ENCODE measurements at places on chromosomes 7 and 10.

DNA sequence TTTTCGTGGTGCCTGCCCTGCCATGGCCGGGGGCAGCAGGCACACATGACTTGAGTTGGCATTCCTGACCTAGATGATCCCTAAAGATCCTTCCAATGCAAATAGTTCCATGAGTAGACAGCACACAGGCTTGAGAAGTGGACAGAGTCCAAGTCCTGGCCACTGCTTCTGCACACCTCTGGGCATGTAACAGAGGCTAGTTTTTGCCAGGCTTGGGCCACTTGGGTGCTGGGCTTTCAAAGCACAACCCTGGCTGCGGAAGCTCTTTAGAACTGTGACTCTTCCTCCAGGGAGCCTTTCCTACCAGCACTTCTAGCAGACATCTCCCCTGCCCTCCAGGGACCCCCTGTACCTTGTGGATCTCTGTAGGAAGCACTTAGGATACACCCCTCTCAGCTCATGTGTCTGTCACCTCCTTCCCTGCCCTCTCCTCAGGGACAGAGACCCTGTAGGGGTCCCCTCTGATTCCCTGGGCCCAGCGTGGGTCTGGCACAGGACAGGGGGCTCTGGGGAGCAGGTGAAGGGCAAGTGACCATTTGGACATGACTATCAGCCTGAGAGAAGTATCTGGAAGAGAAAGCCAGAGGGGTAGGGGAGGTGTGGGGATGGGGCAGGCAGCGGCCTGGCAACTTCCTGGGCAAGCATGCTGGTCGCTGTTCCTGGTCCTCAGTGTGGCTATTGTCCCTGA, 36.2 kb downstream of the ZCCHC24 start:
- no peak for DNase-seq

GRCh38 chr7:129013048-129013724, 41.7 kb downstream of the TNPO3 start:
- DNase-seq: no peak

- no peak for DNase-seq
Observed at GRCh38 chr7:112248598-112248997, 42.1 kb downstream of the ZNF277 start.

- no peak for DNase-seq
Observed at GRCh38 chr7:134744569-134744968, 34.9 kb upstream of the CALD1 start.

DNA sequence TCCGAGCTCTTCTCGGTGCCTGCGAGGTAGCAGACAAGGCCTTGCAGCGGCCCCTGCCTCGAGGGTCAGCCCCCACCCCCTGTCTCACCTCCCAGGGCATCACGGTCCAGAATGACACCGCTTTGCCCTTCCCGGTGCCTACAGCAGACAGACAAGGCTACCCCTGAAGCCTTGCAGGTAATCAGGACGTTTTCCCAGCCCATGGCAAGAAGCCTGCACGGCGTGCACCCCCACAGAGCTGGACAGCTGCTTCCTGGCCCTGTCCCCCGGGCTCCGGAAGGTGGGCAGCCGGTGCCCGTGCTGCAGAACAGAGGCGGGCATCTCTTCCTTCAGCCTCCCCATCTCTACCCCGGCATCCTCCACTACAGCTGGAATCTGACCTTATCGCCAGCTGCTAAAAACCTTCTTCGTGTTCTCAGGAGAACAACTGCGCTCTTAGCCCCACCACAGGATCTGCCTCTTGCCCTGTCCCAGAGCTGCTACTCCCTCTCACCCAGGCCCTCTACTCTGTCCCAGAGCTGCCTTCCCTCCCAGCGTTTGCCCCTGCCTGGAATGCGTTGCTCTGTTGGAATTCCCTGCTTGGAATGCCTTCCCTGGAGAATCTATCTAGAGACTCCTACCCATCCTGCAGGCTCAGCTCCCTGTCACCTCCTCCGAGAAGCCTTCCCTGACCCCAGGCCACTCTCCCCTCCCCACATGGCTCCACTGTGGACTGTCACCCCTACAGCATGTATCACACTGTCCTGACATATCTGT, 4.7 kb downstream of the MYL10 start:
- DNase-seq: no peak

DNA sequence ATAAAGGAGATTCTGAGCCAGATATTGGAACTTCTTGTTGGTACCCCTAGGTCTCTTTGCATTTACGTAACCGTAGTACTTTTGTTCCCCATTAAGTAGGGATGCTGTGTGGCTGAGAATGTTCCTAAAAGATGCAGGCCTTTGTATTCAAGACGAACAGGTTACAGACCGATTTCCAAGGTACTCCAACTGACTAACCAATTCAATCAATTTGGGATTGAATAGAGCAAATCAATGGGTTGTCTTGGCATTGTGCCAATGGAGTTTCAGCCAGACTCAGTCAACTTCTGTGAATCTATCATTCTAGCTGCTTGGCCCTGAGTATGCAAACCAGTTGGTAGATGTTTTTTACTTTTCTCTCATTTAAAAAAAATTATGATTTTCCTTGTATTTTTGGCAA, 347.3 kb upstream of the NPVF start:
- no peak for DNase-seq

DNA sequence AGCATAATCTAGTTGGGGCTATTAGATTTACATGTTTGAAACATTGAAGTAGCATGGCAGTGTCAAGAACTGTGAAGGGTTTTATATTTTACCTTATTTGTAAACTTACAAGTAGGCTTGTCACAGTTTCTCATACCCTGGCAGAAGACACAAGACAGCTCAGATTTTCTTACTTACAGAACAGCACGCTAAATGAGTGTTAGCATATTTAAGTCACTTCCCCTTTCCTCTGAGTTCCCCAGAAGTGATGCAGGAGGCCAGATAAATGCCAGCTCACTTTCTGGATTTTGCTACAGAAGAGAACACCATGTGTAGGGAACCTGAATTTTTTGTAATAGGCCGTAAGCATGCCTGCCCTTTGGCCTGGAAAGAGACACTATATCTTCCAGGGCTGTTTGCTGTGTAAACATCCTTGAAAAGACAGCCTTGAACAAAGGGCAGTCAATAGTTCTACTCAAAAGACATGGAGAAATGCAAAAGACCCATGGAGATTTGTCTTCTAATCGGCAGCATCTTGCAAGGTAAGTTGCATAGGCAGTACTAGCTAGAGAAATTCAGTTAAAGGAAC, 279.1 kb downstream of the PHF14 start:
- DNase-seq: no peak

DNA sequence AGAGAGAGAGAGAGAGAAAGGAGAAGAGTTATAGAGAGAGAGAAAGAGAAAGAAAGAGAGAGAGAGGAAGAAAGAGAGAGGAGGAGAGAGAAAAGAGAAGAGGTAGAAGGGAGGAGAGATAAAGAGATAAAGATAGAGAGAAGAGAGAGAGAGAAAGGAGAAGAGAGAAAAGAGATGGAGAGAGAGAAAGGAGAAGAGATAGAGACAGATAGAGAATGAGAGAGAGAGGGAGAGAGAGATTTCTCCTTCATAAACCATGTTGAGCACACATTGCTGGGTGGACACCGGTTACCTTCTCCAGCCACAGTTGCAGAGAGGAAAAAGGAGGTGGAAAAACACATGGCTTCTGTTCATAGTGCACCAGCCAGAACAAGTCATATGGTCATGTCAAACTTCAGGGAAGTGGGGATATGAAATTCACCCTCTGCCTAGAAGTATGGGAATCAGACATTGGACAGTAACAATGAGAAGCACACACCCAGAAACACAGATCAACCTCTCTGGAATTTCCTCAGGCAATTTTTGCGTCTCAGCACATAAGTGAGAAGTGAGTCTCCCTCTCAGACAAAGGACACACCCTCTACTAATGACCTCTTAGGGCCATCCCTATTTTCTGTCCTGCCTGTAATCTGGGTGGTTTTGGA, 172.5 kb upstream of the SVIL start:
- DNase-seq: no peak

DNA sequence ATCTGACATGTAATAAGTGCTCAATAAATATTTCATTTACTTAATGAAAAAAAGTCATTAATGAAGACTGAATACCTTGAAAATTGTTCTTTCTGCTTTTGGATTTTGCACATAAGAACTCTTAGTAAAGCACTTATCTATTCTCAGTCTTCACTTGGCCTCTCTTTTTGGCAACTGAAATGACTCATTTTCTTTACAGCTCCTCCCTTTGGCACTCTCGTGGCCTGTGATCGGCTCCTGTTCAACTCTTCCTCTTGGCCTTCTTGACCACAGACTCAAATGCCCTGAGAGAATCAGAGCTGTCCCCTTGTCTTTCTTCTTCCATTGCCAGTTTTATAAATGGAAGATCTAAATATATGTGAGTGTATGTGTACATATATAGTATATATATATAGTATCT, 54.2 kb downstream of the FOXP2 start:
- DNase-seq: no peak

DNA sequence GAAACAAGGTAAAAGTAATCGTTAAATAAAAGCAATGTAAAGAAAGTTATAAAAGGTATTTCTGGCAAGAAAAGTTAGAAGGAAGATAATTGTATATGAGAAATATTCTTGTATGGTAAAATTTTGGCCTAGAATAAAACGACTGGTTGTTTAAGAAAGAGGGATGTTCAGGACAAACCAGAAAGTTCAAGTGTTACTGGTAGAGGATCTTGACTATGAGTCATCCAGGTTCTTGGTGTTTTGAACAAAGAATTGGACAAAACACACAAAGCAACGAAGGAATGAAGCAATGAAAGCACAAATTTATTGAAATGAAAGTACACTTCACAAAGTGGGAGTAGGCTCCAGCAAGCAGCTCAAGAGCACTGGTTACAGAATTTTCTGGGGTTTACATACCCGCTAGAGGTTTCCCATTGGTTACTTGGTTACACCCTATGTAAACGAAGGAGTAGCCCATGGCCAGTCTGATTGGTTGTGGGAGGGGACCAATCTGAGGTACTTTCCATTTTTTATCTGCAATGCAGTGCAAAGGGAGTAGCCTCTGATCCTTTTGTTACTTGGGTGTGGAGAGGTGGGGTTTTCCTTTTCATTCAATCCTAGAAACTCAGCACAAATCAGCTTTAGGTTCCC, 22.4 kb upstream of the GARS1 start:
- no peak for DNase-seq

DNA sequence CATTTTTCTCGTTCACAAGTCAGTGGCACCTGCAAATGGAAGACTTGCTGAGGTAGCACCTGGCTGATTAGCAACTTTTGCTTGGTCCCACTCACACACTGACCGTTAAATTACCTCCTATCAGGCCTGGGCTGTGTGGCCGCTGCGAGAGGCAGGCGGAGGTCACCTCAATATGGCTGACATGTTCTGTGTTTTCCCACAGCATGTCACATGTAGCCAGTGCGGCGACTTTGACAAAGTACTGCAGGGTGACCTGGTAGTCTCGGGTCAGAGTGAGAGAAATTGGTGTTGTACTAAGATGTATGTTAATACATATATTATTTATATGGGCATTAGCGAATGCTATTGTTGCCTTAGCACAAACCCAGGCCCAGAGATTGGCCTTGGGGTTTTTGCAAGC, 307.5 kb downstream of the LRMDA start:
- DNase-seq: no peak

DNA sequence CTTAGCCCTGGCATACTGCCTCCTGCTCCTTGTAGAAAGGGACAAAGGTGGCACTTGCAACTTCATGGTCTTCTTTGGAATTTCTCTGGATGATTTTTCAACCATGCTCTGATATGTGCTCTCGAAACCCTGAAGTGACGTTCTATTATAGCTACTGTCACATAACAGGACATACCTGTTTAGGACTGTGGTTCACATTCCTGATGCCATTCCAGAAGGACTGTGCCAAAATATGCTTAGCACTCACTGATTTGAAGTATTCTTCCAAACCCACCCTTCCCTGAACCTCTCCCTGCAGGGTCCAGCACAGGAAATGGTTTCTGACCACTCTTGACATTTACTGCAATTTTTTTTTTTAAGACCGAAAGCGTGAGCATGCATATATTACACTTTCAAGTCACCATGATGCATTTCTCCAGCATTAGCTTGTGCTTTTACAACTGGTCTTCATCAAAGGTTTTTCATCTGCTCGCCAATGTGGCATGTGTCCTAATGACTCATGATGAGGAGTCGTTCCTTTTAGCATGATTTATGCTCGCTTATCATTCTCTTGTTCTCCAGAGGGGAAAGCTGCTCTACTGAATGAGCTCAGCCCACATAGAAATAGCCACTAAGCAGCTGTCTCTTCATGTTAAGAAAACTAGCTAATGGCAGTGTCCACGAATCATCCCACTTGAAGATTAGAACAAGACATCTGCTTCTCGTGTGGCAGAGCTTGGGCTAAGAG, 135.2 kb downstream of the ADAM12 start:
- DNase-seq: peak; percentile 71

DNA sequence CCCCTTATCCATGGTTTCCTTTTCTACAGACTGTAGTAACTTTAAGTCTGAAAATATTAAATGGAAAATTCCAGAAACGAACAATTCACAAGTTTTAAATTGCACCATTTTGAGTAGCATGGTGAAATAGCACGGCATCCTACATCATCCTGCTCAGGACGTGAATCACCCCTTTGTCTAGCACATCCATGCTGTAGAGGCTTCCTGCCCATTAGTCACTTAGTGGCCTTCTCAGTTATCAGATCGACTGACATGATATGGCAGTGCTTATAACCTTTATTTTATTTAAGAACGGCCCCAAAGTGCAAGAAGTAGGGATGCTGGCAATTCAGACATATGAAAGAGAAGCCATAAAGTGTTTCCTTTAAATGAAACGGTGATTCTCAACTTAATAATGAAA, 82.7 kb downstream of the CPXM2 start:
- DNase-seq: no peak

GRCh38 chr10:122062831-122063674, 74.1 kb downstream of the TACC2 start:
- peak; percentile 68 for DNase-seq

- DNase-seq: no peak
Observed at GRCh38 chr7:103679151-103680132, 233.4 kb upstream of the SLC26A5 start.

DNA sequence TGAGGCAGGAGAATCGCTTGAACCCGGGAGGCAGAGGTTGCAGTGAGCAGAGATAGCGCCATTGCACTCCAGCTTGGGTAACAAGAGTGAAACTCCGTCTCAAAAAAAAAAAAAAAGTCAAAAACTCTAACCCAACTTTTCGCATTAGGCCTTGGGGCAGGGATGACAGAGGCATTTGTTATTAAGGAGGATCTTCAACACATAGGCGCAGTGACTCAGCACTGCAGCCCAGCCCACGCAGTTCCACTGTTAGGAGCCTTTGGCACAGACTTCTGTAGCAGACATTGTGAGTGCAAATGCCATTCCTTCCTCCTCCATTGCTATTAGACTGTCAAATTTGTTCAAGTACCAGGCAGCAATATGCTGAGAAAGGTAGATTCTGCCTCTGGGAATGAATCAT, 43.1 kb upstream of the KLHL7 start:
- peak; percentile 17 for DNase-seq
